ENCODE measurements at places on chromosomes 16 and 17.

DNA sequence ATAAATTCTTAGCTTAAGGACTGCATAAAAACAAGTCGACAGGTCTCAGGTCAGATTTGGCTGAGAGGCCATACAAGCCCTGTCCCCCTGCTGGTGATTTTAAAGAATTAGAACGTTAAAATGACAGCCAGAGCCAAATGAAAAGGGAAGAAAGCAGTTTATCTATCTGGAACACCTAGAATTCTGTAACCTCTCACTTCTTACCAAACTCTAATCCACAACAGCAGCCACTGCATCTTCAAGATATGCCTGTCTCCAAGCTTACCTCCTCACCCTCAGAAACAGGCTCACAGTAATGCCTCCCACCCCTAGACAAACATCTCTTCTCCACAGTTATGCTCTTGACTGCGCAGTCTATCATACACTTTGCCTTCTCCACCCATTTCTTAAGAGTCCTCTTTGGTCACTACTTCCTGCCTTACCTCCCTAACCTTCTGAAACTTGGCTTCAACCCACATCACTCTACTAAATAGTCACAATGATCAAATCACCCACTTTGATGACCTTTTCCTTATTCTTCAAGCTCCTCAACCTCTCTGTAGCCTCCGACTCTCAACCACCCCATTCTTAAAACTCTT is 14.2 kb downstream of the ANKFY1 start:
- no peak for DNase-seq

- DNase-seq: no peak
These were observed 109.5 kb downstream of the CDH11 start for GRCh38 chr16:65012357-65012756.

DNA sequence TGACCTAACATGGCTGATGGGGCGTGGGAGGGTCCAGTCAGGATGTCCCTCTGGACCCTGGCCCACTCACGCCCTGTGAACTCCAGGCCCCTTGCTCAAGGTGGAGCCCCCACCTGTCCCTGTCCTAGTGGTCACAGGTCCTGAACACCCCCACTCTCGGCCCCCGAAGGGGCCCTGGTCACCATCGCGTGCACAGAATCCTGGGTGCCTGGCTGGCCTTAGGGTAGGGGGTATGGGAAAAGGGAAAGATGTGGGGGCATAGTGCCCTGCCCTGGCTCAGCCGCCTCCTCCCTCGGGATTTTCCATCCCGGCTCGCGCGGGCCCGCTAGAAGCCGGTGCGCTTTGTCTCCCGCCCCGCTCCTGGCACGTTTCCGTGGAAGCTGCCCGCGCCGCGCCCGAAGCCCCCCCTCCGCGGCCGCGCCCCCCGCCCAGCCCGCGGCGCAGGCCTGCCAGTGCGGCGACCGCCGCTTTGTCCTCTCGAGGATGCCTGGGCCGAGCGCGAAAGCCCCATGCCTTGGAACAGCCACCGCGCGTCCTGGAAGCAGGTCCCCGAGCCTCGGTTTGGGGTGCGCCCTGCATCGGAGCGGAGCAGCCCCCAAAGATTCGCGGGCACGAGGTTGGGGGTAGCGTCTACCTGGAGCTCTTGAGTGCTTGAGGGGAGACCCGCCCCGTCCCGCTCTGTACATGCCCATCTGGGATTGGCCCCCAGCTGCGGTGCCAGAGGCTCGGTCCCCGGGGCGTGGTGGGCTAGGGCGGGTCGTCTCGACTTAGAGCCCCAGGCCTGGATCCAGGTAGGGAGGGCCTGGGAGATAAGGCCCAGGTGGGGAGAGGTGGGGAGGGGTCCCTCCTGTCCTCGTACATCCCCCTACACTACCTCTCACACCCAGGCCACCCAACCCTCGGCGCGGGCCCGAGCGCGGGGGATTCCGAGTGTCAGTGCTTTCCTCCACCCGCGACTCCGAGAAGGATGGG is 1.3 kb downstream of the SMPD3 start:
- DNase-seq: no peak

DNA sequence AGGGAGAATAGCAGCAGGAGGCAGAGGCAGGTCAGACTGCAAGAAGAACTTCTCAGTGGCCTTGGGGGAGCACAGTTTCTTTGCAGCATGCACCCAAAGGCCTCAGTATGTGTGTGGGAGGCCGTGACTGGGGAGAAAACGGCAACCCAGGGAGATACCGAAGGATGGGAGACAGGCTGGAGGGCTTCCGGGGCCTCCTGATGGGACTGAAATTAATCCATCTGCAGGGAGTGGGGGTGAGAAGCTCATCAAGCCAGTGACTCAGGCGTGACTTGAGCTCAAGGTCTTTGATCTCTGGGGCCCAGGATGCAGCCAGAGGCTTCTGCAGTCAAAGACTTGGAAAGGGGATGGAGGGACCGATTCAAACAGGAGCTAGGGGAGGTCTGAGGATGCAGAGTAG is 5.1 kb upstream of the C17orf113 start:
- no peak for DNase-seq

DNA sequence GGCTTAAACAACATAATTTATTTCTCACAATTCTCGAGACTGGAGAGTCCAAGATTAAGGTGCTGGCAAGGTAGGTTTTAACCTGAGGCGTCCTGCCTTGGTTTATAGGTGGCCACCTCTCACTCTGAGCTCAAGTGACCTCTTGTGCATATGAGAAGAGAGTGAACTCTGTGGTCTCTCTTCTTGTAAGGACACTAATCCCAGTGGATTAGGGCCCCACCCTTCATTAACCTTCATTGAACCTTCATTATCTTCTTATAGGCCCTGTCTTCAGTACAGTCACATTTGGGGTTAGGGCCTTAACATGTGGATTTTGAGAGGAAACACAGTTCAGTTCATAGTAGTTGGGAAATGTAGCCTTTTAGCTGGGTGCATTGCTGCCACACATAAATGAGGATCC is 57.1 kb downstream of the MAP2K4 start:
- DNase-seq: no peak

GRCh38 chr17:64183815-64184214 is 53.9 kb upstream of the ERN1 start:
- DNase-seq: no peak

GRCh38 chr17:13544765-13545164 is 57.0 kb downstream of the HS3ST3A1 start:
- DNase-seq: no peak

- DNase-seq: no peak
These were observed 7.1 kb downstream of the ARL4D start for GRCh38 chr17:43405861-43406260.

- DNase-seq: no peak
These were observed 8.4 kb downstream of the ARL2BP start for GRCh38 chr16:57253466-57253865.

GRCh38 chr17:76397184-76397583 is 12.8 kb downstream of the SPHK1 start:
- DNase-seq: no peak

GRCh38 chr16:56872863-56873391 is 7.9 kb downstream of the SLC12A3 start:
- DNase-seq: no peak

- no peak for DNase-seq
These were observed 10.9 kb downstream of the HAPSTR1 start for GRCh38 chr16:9102379-9102778.

DNA sequence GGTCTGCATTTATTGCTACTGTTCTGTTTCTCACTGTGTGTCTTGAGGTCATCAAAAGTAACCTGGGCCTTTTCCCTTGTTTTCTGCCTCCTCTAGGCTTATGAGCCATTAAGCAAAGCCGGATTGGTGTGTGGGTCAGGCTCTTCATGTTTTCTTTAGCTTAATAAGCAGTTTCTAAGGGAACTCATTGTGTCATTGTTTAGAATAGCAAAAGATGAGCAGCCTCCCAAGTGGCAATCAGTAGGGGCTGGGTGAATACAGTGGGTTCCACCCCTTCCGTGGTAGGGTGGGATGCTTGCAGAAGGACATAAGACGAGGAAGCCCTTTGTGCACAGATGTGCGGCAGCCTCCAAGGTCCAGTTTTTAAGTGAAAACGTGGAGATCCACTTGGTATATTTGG is 34.5 kb downstream of the ABCC1 start:
- DNase-seq: no peak

- DNase-seq: no peak
These were observed 7.5 kb downstream of the NPTX1 start for GRCh38 chr17:80468781-80469493.

DNA sequence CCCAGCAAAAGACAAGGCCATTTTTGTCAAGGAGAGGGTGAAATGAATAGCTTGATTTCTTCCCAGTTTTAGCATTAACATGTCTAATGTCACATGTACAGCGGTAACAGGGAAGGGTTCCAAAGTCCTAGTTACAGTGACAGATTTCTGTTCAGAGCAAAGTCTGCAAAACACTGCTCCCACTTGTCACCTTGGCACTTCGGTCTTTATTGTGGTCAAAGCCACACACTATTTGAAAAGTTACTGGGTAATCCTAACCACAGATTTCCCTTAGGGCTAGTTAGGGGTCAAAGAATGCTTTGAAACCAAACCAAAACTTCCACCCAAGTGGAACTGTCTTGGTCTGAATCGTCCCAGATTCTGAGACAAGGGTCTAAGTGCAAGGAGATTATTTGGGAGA is 455.6 kb downstream of the HS3ST3B1 start:
- DNase-seq: no peak

- DNase-seq: peak; percentile 48
These were observed 20.0 kb downstream of the ST6GALNAC1 start for GRCh38 chr17:76623271-76624146.

GRCh38 chr17:9148905-9149525 is 127.7 kb downstream of the NTN1 start:
- no peak for DNase-seq
